Activated CD4-positive, alpha-beta memory T cell treated with anti-CD3 and anti-CD28 coated beads for 36 hours (primary cell): ENCODE measurements at places on chromosomes 7 and 10. TPM values are rescaled to one million over a fixed set of nuclear protein-coding genes. Genes with fewer than 3 reads are reported as not detected.

DNA sequence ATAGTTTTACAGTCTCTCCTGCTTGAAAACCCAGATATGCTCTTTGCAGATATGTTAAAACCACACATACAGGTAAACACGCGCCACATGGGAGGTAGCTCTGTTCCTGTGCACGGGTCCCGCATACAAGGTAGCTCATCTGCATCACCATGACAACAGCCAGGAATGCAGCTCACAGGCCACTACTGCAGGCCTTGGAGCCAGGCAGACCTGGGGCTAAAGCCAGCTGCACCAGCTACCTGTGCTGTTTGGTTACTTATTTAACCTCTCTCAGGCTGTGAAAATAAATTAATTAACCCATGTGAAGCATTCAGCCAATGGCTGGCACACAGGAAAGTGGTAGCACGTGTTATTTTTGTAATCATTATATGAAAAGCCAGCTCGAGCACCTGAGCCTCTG, 428.3 kb downstream of the TNS3 start:
- DNase-seq, result no peak

DNA sequence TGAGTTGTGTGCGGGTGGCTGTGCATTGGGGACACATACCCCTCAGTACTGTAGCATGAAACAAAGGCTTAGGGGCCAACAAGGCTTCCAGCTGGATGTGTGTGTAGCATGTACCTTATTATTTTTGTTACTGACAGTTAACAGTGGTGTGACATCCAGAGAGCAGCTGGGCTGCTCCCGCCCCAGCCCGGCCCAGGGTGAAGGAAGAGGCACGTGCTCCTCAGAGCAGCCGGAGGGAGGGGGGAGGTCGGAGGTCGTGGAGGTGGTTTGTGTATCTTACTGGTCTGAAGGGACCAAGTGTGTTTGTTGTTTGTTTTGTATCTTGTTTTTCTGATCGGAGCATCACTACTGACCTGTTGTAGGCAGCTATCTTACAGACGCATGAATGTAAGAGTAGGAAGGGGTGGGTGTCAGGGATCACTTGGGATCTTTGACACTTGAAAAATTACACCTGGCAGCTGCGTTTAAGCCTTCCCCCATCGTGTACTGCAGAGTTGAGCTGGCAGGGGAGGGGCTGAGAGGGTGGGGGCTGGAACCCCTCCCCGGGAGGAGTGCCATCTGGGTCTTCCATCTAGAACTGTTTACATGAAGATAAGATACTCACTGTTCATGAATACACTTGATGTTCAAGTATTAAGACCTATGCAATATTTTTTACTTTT, 1.8 kb downstream of the DDIT4 start:
- peak; percentile 59 for DNase-seq

DNA sequence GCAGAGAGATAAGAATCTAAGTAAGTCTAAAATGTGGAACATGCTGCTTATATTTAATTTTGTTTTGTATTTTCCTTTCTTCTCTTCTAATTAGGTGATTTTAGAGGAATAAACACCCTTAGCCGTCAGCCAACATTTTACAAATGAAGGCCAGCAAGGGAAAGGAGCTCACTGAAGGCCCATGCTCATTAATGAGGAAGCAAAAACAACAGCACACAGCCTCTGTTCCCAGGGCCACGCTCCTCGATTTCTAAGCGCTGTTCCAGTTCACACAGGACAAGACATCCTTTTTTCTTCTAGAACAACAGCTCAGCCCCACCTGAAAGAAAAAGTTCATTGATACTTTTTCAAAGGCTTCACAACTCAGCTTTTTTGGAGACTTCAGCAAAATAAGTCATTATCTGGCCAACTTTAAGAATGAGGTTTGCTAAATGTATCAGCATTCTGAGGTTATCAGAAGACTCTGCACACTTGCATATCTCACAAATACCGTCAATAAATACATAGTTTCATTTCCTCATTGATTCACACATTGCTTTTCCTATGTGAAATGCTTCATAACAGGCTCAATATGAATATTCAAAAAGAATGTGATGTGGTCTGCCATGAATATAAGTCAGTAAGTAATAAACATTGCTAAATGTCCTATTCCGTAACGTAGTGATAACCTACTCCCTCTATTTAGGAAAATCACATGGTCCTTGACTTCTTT, 34.8 kb upstream of the SFMBT2 start:
- no peak for DNase-seq

- no peak for DNase-seq
Observed at GRCh38 chr10:132272231-132272971, 35.3 kb downstream of the STK32C start.

PITRM1 gene
- total RNA-seq, result 103 TPM

TAC1 gene
- not detected for total RNA-seq

- DNase-seq, result no peak
Observed at GRCh38 chr7:114466917-114467316, 52.3 kb downstream of the FOXP2 start.

MSMB gene
- total RNA-seq, result not detected
